ENCODE measurements at places on chromosomes 1 and 21.

DNA sequence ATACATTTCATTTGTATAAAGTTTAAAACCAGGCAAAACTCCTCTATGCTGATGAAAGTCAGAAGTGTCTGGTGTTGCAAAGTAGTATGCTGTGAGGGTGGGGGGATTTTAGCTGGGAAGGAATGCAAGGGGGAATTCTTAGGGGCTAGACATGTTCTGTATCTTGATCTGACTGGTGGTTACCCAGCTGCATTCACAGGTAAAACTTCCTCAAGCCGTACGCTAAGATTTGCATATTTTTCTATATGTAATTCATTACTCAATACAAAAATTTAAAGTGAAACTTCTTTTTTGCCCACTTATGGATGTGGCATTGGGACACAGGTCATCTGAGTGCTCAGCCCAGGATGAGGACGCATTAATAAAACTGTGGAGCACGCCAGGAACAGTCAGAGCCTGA is 323.3 kb downstream of the PAPPA2 start:
- DNase-seq, result no peak

DNA sequence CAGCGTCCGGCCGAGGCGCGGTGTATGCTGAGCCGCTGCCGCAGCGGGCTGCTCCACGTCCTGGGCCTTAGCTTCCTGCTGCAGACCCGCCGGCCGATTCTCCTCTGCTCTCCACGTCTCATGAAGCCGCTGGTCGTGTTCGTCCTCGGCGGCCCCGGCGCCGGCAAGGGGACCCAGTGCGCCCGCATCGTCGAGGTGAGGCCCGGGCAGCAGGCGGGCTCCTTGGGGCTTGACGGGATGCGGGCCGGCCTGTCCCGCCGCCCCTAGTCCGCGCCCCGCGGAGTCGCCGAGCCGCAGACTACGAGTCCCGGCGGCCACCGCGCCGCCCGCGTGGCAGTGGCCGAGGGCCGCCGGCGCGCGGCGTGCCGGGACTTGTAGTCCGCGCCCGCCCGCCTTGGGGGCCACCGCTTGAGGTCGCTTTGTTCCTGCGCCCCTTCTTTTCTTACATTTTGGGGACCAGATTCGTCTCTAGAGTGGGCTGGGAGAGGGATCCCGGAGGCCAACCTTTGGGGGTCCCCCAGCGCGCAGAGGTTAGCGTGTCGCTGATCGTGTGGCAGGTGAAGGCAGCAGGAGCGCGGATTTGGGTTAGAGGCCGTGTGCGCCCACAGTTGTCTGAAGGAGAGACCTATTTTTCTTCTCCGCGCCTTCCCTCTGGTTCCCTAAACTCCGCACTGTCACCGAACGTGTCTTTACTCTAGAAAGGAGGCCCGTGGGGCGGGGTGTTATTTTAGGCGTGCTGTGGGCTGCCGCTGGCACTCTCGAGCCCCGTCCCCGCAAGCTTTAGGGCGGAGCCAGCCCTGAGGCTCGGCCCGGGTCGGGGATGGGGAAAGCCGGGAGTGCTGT is 553 bp downstream of the CMPK1 start:
- DNase-seq, result peak; percentile 63

GRCh38 chr1:64129701-64130100 is 73.7 kb upstream of the UBE2U start:
- DNase-seq, result no peak

DNA sequence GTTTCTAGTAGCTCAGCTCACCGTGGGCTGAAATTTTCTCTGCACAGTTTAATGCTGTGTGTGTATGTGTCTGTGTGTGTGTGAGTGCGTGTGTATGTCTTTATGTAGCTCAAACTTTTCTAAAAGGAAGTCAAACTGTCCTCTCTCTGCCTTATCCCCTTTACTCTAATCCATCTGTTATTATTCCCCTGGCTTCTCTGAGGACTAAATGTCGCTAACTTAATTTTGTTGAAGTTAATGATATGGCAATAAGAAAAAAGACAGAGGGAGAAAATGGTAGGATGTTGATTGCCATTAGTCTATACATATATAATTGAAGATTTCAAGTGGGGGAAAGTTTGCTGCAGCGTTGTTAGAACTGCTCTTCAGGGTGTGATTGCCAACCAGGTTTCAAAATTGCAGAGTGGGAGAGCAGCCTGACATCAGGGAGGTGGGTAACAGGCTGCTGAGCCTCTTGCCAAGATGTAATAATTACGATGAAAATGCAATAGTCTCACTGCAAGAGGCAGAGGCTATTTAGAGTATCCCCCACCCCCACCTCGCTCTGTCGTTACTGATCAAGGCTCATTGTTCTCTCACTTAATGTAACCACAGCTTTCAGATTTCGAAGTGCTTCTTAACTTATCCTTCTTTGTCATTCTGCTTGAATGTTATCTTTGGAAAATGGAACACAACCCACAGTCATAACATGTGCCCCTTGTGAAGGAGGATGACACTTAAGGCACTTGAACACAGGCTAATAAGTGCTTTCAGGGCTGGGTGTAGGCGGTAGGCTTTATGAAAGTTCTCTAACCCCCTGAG is 559.0 kb upstream of the PLXNA2 start:
- no peak for DNase-seq

GRCh38 chr21:40177979-40178378 is 310.7 kb downstream of the PCP4 start:
- DNase-seq, result no peak

DNA sequence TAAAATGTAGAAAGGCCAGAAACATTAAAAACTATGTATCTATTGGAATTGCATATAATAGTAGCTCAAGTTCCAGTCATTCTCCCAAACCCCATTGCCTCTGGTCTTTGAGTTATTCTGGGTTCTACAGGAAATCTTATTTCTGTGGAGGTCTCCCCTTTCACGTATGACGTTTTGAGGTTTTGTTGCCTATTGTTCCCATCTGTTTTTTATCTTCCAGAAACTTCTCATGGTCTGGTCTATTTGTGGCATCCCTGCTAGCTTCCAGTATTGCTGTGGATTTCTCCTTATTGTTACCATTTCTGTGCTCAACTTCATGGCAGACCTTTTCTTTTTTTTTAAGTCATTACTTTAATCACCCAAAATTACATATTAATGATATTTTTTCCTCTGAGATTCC is 43.3 kb downstream of the DTL start:
- no peak for DNase-seq

DNA sequence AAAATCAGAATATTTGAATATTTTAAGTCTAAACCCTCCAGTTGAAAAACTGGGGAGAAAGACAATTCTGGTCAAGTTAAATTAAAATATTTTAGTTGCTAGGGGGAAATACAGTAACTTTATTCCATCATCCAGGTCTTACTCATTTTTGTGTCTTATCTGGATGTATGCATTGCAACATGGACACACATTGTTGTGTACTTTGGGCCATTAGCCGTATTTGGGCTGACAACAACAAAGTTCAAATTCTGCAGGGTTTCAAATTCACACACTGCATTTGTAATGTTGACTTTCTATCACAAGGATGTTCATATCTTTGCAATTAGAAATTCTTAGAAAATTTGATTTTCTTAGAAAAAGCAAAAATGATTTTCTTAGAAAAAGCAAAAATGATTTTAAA is 249.3 kb downstream of the BACH1 start:
- no peak for DNase-seq

DNA sequence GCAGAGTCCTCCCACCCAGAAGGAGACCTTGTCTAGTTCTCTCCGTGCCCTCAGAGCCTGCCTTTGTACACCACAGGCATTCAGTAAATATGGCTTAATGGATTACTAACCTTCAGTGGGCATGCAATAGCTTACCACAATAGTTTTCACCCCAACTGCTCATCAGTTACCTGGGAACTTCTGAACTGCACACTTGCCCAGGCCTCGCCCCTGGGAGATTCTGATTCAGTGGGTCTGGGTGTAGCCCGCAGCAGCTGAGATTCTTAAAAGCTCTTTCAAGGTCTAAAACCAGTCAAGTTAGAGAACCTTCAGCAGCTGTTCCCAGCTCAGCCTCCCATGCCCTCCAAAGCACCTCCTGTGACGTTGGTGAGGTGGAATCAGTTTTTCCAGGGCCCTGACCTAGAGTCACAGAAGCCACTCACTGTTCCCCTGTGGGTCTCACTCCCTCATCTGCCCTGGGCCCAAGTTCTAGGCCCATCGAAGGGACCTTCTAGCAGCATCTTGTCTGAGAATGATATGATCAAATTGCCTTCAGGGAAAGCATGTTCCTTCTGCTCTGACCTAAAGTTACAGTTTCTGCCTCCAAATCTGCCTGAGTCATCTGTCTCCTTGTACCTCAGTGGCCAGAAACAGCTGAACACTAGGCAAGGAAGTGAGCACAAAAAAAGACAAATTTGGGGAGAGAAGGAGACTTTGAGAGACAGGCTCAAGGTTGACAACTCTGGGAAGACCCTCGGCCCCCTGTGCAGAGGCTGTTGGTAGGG is 10.8 kb downstream of the ASAP3 start:
- DNase-seq, result no peak

GRCh38 chr1:2021550-2021949 is 2.4 kb downstream of the GABRD start:
- DNase-seq, result no peak

DNA sequence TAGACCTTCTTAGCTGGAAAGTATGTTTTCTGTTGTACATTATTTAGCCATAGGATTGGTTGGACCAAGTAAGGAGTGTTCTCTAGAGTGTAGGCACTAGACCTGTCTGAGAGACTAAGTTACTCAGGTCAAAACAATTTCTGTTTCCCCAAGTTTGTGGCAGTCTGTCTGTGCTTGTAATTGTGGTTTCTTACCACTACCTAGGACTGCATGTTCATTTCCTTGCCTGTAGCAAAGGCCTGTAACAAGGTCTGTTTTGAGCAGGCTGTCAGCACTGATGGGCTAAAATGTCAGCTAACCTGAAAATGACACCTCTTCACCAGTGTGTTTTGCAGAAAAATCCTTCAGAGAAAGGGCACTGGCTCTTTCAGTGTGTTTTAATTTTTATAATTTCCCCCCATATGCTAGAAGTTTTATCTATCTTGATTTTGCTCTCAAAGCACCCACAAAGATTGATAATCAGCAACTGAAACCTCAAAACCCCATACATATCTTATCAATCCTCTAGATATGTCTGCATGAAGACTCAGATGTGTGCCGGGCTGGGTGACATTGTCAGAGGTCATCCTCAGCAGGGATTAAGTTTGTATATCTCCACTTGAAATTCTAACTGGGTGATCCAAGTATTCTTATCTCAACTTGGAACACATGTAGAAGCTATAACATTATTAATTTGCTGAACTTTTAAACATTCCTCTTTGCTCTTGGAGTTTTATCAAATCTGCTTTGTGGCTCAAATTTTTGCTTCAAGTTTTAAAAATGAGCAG is 50.7 kb upstream of the ST6GALNAC3 start:
- no peak for DNase-seq
